ENCODE measurements at places on chromosomes 1 and 21.

DNA sequence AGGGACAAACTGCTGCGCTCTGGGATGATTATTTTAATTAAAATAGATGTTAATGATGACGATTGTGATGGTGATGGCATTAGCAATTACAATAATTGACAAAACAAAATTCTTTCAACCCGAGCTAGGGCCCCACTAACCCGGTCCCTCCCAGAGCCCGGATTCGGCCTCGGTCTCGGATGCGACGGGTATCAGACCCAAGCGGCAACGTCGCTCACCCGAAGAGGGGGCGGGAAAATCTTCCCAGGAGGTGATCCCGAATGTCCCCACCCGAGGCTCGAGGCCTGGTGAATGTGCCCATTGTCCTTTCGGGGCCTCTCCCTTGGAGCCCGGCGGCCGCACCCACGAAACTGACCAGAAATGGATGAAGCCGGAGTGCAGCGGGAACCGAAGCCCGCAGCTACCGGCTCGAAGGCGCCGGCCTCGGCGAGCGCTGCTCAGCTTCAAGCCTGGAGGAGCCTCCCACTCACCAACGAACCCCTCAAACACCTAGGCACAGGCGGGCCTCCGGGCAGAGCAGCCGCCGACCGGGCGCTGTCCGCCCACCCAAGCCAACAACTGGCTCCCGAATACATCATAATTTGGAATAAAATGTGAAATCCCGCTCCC, 1.2 kb downstream of the TAL1 start:
- DNase-seq = no peak

DNA sequence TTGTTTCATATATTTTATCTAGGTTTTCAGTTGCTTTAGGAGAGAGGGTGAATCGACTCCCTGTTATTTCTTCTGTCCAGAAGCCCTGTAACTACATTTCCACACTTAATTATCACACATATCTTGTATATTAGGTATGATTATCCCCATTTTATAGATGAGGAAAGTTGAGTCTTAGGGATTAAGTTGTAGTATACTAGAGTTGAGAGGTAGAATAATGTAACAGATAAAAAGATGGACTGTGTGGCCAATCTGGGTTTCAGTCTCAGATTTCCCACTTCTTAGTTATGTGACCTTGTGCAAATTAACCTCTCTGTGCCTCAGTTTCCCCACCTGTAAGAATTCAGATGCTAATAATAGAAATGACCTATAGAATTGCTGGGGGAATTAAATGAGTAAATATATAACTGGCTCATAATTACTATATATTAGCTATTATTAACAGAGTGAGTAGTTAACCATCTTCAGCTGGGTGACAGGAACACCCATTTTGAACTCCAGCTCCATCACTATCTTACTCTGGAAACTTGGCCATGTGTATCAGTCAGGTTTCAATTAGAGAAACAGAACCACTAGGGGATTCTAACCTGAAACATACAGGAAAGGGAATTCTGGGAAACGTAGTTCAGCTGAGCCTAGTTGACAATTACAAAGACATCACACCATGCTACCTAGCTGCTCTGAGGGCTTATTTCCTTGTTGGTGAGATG, 20.4 kb upstream of the FOXO6 start:
- no peak for DNase-seq

DNA sequence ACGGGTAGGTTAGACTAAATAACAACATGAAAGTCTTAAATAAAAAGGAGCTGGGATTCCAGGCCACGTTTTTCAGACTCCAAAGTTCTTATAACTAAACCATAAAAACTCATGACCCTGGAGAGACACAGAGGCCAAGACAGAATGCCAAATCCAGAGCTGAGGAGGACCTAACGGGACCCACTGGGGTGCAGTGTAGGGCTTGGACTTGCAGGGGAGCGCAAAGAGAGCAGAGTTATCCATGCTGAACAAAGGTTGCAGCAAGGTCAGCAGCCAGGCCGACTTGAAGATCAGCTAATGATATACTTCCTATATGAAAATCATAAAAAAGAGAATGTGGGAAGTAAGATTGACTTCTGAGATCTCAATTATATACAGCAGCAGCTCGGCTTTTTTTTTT, 237.1 kb downstream of the TM2D1 start:
- no peak for DNase-seq

DNA sequence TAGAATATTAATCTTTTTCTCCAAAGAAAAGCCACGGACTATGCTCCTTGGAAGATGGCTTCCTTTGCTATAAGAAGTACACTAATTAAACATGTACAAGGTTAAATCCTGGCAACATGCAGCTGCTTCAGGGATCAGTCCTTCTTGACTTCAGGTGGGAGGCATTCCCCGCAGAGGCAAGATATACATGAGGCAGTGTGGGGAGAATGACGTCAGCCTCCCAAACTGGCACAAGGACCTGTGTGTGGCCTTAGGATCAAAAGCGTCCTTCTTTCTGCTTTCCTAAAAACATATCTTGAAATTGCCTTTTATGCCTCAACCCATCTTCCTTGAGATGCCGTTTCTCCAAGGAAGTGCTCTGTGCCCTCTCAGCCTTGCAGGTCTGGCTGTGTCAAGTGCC, 90.3 kb downstream of the WLS start:
- no peak for DNase-seq

GRCh38 chr1:234253732-234254131, 119.5 kb upstream of the COA6 start:
- no peak for DNase-seq

- no peak for DNase-seq
Measured at GRCh38 chr21:35238119-35238518, 189.0 kb upstream of the RUNX1 start.

Data from AML-193 (cell line).